ENCODE measurements at places on chromosomes 2 and 18. TPM values are rescaled to one million over a fixed set of nuclear protein-coding genes. Genes with fewer than 3 reads are reported as not detected.

- peak; percentile 94 for DNase-seq
Measured at GRCh38 chr2:226489775-226490541, 309.7 kb downstream of the IRS1 start.

- DNase-seq, result no peak
Measured at GRCh38 chr2:9950521-9951271, 797 bp upstream of the GRHL1 start.

Gene VPS54
- total RNA-seq, result 18.2 TPM

Gene ACADL
- 0.26 TPM for total RNA-seq

Gene HOXD11
- total RNA-seq, result not detected
